ENCODE measurements at places on chromosomes 3 and 15.
A peak's percentile ranks its signal among the peaks of the same experiment; 100 is the strongest.

GRCh38 chr3:126677862-126678503, 23.1 kb upstream of the TXNRD3 start:
- no peak for DNase-seq

DNA sequence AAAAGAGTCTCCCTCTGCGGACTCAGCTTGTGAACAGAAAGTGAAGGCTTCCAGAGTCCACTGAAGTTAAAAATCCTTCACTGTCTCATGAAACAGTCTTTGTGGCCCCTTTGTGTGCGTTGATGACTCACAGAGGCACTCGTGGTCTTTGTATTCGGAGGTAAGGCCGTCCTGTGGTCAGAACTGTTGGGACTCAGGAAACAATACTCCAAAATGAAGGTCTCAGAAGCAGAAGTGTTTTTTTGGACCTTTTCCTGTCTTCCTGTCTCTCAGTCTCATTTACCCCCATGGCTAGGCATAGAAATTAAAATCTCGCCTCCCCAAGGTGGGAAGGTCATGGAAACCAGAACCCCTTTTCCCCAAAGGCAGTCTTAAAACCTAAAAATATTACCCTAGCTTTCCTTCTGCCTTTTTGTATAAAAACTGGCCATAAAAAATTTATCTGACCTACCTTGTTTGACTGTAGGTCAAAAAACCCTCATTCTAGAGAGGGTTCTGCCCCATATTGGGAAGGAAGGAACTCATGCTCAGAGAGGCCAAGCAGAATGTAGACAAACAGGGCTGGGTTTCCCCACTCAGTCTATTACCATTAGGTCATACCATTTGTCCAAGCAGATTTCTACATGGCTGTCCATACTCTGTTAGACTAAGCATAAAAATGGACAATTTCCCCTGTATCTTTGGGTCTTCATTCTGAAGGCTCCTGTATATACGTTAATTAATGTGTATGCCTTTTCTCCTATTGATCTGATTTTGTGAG, 19.1 kb upstream of the EPB42 start:
- no peak for DNase-seq

- no peak for DNase-seq
These were observed 6.3 kb downstream of the TIGIT start for GRCh38 chr3:114299941-114300624.

DNA sequence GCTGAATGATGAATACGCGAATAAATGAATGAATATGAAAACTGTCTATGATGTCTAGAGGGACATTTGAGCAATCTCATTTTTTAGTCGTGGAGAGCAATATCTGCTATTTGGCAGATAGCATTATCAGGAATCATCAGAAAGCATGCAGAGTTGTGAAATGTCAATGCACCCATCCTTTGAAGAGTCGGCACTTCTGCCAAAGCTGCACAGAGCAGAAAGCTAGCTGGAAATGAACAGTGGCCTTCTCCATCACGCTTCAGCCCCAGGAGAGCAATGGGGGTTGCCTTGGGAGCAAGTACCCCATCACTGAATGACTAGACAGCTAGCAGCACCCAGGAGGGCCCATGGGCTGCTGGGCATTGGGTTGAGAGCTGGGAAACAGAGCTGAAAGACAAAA, 69.1 kb upstream of the PROK2 start:
- DNase-seq, result no peak

DNA sequence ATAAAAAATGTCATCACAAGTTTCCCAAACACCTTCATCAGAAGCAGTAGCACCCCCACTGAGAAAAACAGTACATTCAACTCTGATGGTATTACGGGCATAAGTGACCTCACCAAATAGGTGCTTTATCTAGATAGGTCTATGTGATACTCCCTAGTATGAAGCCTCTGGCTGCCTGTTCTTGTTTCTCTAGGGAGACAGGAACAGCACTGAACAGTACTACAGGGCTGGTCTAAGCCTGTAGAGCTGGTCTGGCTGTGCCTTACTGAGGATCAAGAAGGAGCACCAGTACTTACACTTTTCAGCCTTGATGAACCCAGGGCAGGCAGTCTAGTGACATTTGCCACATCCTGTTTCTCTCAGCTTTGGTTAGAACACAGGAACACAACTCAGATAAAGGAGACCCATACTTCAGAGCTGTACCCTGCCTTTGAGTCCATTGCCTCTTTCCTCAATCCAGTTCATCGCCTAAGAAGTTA, 35.9 kb downstream of the OXNAD1 start:
- no peak for DNase-seq

DNA sequence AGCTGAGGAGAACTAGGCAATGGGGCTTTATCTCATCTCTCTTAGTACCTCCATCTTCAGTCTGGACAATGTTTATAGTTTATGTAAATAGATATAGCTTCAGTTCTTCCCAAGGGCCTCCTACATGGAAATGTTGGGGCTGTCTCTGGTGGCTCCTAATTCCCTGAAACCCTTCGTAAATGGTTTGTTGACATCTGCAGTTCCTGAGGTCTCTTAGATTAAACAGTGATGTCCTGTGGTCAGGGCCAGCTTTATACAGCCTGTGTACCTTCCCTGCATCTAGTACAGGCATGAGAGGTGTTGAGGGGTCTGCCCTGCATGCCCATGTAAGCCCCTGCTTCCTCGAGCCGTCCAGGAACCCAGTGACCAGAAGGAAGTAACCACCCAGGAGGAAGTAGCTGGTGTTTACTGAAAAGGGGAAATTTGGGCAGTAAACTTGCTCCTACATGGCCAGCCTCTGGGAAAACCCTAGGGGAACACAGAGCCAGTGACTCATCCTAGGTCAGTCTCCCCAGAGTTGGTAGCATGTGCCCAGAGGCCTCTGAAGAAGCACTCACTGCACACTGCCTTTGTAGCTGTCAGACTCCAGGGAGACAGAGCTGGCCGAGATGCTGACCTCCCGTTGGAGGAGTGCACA, 4.7 kb upstream of the TBC1D2B start:
- DNase-seq, result no peak

- no peak for DNase-seq
These were observed 385.3 kb downstream of the PDCD6IP start for GRCh38 chr3:34183611-34184340.

DNA sequence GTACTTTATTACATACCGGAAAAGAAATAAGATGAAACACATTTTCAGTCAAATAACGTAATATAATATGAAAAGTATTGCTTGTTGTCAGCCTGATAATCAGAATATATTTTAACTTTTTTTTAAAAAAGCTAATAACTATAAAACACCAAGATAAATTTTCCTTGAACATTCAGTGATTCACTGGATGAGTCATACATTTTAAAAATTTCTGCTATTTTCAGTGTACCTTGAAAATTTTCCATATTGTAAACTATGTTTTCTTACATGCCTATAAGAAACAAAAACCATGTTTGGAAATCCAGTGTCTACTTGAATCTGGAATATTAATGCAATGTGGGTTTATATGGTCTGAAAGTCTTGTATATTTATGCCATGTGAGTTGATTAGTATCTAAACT, 36.3 kb upstream of the MEIS2 start:
- DNase-seq, result no peak

GRCh38 chr3:16907243-16907642, 22.5 kb downstream of the PLCL2 start:
- no peak for DNase-seq

DNA sequence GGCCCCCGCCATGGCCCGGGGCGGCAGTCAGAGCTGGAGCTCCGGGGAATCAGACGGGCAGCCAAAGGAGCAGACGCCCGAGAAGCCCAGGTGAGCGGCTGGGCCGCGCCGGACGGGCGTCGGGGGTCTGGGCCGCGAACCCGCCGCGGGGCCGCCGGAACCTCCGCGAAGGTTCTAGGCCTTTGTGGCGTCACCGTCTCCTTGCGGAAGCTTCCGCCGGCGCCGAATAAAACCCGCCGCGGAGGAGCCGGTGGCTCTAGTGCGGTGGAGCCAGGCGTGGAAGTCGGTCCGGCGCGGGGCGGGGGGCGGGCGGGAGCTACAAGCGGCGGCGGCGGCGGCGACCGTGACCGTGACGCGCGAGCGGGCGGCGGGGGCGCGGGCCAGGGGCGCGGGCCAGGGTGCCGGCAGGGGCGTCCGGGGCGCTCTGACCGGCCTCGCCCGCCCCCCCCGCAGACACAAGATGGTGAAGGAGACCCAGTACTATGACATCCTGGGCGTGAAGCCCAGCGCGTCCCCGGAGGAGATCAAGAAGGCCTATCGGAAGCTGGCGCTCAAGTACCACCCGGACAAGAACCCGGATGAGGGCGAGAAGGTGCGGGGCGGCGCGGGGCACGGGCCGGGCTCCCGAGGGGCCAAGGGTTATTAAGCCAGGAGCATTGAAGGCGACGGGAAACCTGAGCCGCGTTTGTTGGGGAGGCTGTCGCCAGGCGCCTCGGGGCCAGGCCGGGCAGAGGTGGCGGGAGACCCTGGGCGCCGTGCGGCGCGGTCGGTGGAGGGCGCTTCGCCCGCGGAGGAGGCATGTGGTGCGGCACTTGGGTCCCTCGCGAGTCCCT, at the start of gene DNAJA4:
TSS of gene DNAJA4 (plus strand) at position 259 of the 833 bp plus-strand sequence. CDS start at position 461, 202 bp downstream.
- DNase-seq, result peak; percentile 32

DNA sequence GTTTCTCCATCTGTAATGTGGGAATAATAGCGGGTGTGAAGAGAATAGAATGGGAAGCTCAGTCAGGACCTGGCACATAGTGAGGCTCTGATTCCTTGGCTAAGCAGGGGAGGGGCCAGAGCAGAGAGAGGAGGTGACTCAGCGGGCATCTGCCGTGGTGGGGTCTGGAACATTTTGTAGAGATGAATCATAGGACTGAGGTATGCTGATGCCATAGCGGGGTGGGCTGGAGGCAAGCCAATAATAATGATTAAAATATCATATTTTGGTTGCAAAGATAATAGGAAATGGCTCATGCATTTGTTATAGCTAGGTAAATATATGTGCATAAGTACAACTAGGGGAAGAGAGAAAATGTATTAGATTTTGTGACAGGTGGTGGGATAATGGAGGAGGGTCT, 11.2 kb downstream of the TGM4 start:
- DNase-seq, result no peak

DNA sequence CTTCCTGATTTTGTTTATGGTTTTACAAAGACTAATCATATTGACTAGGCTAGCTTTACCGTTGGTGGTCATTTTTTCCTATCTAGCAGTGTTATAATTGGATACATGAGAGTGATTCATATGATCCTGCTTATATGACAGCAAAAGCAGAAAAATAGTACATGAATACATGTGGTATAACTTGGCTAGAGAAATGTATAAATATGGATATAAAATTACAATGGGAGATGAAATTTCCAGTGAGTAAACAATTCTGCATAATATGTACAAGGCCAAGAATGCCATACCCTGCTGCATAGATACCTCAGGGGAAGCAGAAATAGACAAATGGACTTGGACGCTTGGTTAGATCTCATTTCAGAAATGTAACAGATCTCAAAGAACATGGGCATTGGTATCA, 103.1 kb downstream of the DTWD1 start:
- no peak for DNase-seq

GRCh38 chr3:104987859-104988258, 378.9 kb upstream of the ALCAM start:
- no peak for DNase-seq

GRCh38 chr3:180116658-180117057, 79.9 kb upstream of the PEX5L start:
- no peak for DNase-seq

GRCh38 chr3:29168696-29169095, 112.2 kb upstream of the RBMS3 start:
- DNase-seq, result no peak

DNA sequence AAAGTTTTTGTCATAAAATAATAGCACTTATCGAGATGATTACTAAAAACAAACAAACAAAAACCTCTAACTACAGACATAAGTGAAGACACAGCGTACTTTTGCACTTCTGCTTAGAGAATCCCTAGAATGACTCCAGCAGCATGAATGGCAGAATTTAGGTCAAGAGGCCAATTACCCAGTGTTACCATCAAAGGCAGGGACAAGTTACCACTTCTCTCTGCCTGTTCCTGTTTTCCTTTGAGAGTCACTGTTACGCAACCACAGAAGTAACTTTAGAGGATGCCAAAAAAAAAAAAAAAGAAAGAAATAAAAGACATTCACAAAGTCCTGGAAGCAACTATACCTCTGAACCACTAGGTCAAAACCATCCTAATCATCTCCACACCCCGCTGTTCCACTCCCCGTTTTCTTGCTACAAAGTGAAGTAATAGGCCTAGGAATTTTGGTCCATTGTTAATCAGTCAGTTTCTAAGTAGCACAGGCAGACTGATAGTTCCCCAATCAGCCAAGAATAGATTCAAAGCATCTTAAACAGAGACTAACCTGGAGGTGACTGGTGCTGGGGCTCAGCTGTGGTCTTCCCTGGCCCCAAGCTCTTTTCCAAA, 41.9 kb downstream of the FMN1 start:
- DNase-seq, result no peak

DNA sequence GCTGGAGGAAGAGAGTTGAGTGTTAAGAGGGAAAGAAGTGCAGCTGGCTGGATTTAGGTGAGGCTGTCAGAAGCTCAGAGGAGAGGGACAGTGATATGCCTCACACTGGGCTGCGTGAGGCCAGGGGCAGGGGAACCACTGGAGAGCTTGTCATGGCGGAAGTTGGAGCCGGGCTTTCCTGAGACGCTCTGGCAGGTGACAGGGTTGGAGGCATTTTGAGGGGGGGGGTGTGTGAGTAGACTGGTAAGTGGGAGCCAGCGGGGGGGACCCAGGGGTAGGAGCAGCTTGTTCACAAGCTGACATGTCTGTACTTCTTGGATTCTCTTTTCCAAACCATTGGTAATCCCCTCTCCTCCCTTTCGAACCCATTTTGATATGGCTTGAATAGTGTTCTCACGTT, 331.5 kb upstream of the RGMA start:
- no peak for DNase-seq

Data from stimulated activated CD8-positive, alpha-beta memory T cell treated with anti-CD3 and anti-CD28 coated beads, Interleukin-2, amount 100 ng/mL, for 48 hours (primary cell).